ENCODE measurements at places on chromosomes 6 and 20.

GRCh38 chr20:50844430-50845100 is 49.7 kb downstream of the BCAS4 start:
- peak; percentile 94 for DNase-seq

DNA sequence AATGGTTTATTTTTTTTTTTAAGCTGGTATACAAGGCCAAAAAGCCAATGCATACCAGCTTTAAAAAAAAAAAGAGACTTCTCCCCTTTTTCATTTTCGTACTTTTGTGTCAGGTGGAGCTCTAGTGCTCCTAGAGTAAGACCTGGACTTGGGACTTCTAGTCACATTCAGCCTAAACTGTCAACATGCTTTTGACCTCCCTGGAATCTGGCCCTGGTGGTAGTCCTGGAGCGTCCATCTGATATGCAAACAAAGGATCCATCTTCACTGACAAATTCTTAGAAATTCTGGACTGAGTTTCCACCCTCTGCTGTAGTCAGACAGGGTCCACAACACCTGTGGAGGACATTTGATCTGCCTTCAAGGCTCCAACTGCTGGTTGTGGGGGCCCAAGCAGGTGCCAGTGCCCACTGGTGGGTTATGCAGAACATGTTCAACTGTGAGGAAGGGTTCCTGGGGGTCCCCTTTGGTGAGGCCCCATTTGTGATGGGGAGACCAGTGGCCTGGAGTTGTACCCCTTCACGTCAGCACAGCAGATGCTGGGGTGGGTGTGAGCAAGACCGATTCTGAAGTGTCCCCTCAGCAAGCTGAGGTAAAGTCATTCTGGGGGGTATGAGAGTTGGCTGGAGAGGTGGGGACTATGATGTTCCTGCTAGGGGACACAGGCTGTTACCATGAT is 12.6 kb upstream of the PCMTD2 start:
- no peak for DNase-seq

- DNase-seq: no peak
Observed at GRCh38 chr6:27471365-27472115, 1.4 kb downstream of the ZNF184 start.

DNA sequence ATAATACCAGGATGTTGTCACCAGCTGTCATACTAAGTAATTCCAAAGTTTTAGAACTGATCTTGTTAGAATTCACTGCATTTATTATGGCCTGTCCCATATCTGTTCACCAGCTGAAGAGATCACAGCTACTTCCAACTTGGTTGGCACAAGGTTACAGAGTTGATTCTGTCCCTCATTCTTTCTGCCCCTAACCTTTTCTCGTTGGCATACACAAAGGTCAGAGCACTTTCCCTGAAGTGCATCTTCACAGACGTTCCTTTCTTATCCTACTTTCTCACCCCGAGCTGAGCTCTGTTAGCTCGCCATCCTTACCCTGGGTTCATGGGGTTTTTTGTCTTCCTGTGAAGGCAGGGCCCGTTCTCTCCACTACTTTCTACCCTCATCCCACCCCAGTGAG is 66.0 kb upstream of the VSTM2L start:
- no peak for DNase-seq

DNA sequence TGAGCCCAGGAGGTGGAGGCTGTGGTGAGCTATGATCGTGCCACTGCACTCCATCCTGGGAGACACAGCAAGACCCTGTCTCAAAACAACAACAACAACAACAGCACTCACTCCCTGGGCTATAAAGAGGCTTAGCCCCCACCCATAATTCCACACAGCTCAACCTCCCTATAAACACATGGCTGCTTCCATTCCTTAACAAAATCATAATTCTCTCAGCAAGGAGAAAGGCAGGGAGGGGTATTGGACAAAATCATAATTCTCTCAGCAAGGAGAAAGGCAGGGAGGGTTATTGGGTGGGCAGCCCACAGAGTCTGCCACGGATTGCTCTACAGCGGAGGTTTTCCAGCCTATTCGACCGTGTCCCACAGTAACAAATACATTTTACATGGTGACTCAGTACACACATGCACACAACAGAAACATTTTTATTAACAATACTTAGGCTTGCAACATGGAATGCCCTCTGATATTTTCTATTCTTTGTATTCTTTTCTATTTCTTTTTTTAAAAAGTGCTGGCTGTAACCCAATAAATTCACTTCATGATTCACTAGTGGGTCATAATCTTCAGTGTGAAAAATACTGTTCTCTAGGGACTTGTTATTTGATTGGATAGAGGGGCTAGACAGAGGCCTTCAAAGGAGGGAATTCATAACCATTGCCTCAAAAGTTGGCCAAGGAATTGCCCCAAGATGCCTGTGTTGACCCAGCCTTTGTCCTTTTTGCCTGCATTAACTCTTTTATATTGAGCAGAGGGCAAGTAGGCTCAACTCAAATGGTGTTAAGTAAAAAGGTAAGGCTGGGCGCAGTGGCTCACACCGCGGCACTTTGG is 50.6 kb upstream of the ZMYND8 start:
- no peak for DNase-seq

- no peak for DNase-seq
Observed at GRCh38 chr20:23165307-23165750, 79.2 kb upstream of the CD93 start.

- DNase-seq: no peak
Observed at GRCh38 chr6:125598422-125598821, 151.0 kb upstream of the HEY2 start.

GRCh38 chr6:78400076-78400475 is 467.3 kb upstream of the IRAK1BP1 start:
- no peak for DNase-seq

DNA sequence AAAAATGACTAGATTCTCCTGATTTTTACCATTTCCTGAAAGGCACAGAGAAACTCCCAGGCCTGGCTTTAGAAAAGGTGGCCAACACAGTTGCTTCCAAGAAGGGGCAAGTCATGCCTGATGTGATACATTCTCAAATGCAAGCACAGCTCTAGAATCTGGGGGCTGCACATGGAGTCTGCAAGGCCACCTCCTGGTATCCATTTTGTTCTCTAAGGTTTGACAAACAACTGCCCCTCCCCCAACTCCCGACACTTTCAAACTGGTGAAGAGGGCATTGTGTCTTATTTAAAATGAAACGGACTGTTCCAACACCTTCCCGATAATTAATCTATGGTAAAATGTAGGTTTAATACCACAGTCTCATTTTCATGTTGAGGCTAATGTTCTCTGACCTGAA is 220.2 kb upstream of the CEP162 start:
- DNase-seq: no peak

GRCh38 chr20:4688305-4688704 is 33.4 kb upstream of the PRND start:
- DNase-seq: no peak

GRCh38 chr6:37101991-37102298 is 68.0 kb upstream of the PIM1 start:
- no peak for DNase-seq
